Activated naive CD4-positive, alpha-beta T cell (primary cell): ENCODE measurements at places on chromosomes 5 and 9.

DNA sequence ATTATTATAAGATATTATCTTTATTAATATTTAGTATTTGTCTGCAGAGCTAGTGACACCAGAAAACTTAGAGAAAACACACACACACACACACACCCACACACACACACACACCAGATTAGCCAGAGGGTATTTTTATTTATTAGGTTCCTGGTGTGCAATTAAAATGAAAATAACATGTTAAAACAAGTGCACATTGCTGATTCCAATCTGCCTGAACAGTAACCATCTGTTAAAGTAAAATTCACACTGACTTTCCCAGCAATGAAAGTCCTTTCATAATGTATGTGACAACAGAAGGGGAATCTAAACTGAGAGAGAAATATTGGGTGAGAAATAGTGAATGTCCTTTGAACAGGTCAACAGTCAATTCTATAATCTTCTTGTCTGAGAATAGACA, 2323.5 kb upstream of the ACO1 start:
- no peak for DNase-seq

- DNase-seq, result no peak
Observed at GRCh38 chr5:7897014-7897600, 28.2 kb downstream of the MTRR start.

DNA sequence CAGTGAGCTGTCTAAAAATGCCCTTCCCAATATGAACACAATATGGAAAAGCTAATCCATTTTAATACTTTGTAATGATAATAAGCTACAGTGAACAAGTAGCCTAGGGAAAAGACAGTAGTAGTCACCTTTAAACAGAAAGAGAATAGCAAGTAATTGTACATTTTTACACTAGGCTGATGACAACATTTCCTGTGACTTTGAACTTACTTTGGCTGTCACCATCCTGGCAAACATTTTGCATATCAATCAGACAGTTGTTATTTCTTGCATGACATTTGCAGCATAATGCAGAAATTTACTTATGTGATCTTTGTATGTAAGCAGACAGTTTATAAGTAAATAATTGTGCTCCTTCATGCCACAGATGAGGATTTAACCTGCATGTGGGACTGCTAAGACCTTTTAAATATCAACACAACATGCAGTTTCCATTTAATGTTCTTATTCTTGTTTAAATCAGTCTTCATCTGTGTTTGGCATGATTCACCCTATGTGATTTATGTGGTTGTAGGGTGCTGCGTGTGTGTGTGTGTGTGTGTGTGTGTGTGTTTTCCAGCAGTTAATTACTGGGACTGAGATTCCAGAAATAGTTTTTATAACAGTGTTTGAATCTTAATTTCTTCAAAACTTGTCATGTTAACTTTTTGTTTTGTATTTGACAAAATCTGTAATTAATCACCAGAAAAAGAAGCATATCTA, 997.1 kb upstream of the ARRDC3 start:
- DNase-seq, result no peak

DNA sequence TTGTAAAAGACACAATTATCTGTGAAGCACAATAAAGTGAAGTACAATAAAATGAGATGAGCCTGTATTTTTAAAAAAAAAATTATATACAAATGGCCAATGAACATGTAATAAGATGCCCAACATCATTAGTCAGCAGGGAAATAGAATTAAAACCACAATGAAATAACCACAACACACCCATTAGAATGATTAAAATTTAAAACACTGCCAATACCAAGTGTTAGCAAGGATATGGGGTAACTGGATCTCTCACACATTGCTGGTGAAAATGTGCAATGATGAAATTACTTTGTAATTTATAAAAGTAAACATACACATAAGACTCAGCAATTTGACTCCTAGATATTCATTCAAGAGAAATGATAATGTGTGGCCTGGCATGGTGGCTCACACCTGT, 62.8 kb downstream of the SHOC1 start:
- DNase-seq, result no peak

GRCh38 chr5:75460942-75461610, 50.4 kb downstream of the CERT1 start:
- no peak for DNase-seq

DNA sequence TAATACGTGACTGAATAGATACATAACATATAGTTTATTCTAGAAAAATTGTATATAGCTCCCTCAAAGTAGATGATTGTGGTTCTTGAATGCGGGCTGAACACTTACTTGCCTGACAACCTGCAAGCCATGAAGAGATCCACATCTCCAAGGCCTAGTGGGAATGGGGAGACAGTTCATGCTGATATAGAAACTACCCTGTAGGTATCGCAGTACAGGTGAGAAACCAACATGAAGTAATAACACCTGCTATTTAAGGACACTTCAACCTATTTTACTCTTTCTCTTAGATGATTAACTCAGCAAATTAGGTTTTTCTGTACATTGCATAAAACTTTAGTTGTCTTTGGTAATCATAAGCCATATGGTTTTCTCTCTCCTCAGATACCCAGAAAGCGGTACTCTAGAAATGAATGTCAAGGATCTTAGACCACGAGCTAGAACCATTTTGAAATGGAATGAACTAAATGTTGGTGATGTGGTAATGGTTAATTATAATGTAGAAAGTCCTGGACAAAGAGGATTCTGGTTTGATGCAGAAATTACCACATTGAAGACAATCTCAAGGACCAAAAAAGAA, 47.3 kb downstream of the UHRF2 start:
- no peak for DNase-seq

- no peak for DNase-seq
Observed at GRCh38 chr5:121873409-121873808, 21.7 kb downstream of the FTMT start.

DNA sequence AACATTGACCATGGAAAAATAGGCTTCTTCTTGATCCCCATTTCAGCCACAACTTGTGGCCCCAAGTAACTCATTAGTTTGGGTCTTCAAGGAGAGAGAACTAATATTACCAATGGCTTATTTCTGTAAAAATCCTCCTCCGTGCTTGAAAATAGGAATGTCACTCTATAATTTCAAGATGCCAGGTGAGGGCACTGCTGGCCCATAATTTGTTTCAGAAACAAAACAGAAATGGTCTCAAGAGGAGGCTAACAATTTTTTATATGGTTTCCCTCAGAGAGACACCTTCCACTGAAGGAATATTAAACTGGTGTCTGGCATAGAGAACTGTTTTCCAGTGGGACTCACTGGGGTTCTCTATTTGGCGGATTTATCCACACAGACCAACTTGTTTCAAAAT, 437.0 kb upstream of the TRPC7 start:
- no peak for DNase-seq

DNA sequence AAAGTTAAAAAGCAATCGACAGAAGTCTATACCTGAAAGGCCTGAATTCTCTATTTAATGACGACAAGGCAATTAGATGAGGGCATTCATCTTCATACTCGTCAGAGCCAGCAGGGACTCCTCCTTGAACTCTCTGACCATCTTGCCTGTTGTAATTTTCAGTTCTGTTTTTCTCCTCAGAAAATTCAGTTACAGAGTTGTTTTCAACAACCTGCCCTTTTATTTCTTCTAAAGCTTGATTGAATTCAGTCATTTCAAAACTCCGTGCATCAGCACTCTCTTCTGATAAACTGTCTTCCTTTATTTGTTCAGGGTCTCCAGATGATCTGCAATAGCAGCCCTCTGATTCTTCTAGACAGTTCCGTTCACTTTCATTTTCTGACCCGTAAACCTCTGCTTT, 15.6 kb downstream of the RIOK2 start:
- DNase-seq, result no peak
